ENCODE measurements at places on chromosomes 5 and 9.

- no peak for DNase-seq
These were observed 72.5 kb downstream of the BASP1 start for GRCh38 chr5:17289681-17290539.

DNA sequence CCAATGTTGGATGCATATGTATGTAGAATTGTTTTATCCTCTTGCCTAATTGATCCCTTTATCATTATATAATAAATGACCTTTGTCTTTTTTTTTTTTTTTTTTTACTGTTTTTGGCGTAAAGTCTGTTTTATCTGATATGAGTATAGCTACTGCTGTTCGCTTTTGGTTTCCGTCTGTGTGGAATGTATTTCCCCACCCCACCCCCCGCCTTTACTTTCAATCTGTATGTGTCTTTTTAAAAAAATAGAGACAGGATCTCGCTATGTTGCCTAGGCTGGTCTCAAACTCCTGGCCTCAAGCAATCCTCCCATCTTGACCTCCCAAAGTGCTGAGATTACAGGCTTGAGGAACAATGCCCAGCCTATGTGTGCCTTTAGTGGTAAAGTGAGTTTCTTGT, 11.3 kb downstream of the AHRR start:
- no peak for DNase-seq

DNA sequence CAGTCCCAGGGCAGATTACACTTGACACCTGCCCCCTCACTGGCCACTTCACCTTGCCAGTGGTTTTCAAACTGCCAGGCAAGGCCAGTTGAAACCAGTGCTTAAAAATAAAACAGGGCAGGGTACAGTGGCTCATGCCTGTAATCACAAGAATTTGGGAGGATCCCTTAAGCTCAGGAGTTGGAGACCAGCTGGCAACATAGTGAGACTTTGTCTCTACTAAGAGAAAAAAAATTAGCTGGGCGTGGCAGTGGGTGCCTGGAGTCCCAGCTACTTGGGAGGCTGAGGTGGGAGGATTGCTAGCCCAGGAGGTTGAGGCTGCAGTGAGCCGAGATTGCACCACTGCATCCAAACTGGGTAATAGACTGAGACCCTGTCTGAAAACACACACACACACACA, 58.1 kb downstream of the ROPN1L start:
- DNase-seq = no peak

- no peak for DNase-seq
These were observed 39.1 kb downstream of the CTNNA1 start for GRCh38 chr5:138792195-138792790.

GRCh38 chr5:166004006-166004405, 2287.4 kb upstream of the WWC1 start:
- no peak for DNase-seq

Data from HTR-8/SVneo (cell line).